ENCODE measurements at places on chromosomes 12 and 14.
A peak's percentile ranks its signal among the peaks of the same experiment; 100 is the strongest.

- DNase-seq = no peak
Measured at GRCh38 chr12:131570596-131570995, 140.3 kb upstream of the SFSWAP start.

- no peak for DNase-seq
Measured at GRCh38 chr14:67424539-67424938, 12.6 kb upstream of the PLEK2 start.

DNA sequence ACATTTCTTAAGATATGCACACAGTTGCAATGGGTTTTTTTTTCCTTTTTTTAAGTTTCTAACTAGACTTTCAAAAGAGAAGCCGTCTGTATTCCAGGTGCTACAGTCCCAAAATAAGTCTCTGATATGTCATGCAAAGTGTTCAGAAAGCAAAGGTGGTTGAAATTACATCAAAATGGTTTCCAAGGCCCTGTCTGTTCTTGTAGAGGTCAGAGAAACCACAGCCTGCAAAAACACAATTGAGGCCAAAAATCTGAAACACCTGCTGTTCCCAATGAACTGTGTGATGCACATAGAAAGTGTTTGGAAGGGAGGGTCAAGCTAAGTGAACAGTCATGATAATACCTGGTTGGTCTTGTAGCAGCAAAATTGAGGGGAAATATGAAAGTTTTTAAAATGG, 91.0 kb downstream of the VRK1 start:
- no peak for DNase-seq

DNA sequence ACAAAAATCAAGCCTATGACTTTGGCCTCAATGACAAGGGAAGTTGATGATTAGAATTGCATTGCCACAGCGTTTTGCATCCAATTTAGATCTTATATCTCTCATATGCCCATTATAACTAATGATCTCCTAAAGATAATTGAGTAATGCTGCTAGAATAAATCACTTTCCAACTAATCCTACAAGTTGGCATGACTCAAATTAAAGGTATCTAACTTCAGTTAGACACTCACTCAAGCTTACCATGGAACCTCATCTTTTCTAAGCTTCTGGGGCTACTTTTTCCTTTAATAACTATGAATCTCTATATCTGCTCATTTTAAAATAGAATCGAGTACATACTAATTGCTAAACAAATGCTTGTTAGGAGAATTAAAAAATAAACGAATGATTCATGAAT, 427.8 kb downstream of the BTG1 start:
- no peak for DNase-seq

DNA sequence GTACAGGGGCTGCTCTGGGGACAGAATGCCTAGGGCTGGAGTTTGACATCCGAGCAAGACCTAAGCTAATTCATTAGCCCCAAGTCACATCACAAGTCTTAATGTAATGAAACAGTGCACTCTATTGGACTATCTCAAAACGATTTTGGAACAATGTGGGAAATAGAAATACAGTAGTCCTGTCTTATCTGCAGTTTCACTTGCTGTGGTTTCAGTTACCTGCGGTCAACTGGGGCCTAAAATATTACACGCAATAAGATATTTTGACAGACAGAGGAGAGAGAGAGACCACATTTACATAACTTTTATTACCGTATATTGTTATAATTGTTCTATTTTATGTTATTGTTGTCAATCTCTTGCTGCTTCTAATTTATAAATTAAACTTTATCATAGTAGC, 21.1 kb downstream of the MOAP1 start:
- no peak for DNase-seq

GRCh38 chr12:53225635-53226424, 6.2 kb downstream of the RARG start:
- peak; percentile 60 for DNase-seq

- DNase-seq = no peak
Measured at GRCh38 chr12:14776236-14776961, 26.9 kb downstream of the WBP11 start.

- DNase-seq = no peak
Measured at GRCh38 chr12:56321027-56321426, 5.2 kb upstream of the CNPY2 start.

DNA sequence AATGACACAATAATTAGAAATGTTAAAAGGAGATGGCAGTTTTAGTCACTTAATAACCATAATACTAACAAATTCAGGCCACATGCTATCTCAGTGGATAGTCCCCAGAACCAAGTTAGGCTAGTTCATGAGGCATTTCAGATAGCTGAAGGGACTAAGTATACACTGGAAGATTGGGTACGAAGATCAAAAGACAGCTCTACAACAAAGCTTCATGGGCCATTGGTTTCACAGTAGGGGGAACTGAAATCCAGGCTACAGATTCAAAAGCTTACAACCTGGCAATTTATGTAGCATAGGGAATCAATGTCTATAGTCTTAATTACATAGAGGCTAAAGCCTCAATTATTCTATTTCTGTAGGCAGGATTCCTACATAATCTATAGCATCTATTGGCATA, 343.0 kb downstream of the RGS6 start:
- no peak for DNase-seq

DNA sequence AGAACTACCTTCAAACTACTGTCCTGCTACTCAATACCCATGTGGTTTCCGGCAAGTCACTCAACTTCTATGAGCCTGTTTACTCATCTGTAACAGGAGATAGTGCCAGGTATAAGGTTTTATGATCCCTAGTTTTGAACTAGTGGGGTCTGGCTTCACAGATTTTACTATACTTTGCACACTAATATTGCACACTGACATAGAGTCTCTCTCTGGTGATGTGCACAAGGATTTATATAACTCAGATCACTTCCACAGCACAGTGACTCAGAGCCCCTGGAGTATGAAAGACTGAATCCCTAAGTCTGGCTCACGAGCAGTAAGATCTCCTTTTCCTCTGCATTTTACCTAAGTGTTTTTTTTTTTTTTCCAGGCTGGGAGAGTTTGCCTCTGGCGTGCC, 69.7 kb upstream of the SLC38A2 start:
- no peak for DNase-seq

- DNase-seq = no peak
Measured at GRCh38 chr12:14613718-14614117, 46.0 kb upstream of the PLBD1 start.

GRCh38 chr12:106174876-106175275, 36.1 kb upstream of the NUAK1 start:
- DNase-seq = no peak

DNA sequence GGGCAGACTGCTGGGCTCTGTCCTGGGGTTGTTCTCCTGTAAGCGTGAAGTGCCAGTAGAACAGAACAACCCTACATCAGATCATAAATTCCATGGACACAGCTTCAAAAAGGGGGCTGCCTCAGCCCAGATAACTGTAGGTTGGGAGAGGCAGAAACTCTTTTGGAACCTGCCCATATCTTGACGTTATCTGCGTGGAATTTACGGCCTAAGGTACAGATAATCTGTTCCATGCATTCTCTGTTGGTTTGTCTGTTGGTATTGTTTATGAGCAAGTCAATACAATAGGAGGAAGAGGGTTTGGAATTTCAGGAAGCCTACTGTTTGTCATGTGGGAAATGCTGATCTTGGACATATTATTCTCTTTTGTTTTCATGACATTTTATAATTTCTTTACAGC, 36.7 kb downstream of the SLC25A47 start:
- DNase-seq = no peak

GRCh38 chr12:96334502-96334901, 65.7 kb downstream of the CDK17 start:
- DNase-seq = no peak

DNA sequence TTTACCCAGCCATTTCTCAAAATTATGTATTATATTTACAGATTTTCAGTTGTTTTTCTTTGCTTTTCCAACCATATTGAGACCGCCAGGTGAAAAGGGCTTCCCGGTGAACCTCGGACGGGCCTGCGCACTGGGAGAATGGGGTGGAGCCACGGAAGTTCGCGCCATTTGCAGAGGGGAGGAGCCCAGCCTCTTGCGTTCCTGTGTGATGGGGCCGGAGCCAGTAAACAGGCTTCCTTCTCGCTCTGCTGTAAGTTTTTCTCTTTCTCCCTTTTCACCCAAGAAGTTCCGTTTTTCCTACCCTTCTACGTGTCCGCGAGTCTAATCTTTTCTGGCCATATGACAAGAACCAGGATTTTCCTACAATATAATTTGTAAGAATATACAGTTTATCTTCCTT, 1108.8 kb upstream of the SEL1L start:
- DNase-seq = no peak

GRCh38 chr12:6146951-6147350, 22.5 kb upstream of the VWF start:
- no peak for DNase-seq

DNA sequence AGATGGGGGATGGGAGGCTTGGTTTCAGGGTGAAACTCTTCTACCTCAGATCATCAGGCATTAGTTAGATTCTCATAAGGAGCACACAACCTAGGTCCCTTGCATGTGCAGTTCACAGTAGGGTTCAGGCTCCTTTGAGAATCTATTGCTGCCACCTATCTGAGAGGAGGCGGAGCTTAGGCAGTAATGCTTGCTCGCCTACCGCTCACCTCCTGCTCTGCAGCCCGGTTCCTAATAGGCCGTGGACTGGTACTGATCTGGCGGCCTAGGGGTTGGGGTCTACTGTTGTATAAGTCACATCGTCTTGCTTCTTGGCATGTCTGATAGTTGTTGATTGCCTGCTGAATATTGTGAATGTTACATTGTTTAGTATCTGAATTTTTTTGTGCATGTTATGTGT, 12.2 kb downstream of the SCYL2 start:
- no peak for DNase-seq

- no peak for DNase-seq
Measured at GRCh38 chr14:102451064-102451352, 58.6 kb downstream of the ANKRD9 start.

GRCh38 chr12:109504068-109504467, 26.6 kb downstream of the UBE3B start:
- DNase-seq = no peak

GRCh38 chr12:77382096-77382742, 316.9 kb upstream of the E2F7 start:
- no peak for DNase-seq

- no peak for DNase-seq
Measured at GRCh38 chr12:114687802-114688201, 3.8 kb upstream of the TBX3 start.

DNA sequence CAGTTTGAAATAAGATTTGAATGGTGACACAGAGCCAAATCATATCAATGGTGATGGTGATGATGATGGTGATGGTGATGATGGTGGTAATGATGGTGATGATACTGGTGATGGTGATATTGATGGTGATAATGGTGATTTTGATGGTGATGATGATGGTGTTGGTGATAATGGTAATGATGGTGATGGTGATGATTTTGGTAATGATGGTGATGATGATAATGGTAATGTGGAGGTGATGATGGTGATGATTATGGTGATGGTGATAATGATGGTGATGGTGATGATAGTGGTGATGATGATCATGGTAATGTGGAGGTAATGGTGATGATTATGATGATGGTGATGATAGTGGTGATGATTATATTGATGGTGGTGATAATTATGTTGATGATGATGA, 311.9 kb upstream of the SFSWAP start:
- no peak for DNase-seq

GRCh38 chr14:30138567-30138966, 210.9 kb upstream of the PRKD1 start:
- no peak for DNase-seq

DNA sequence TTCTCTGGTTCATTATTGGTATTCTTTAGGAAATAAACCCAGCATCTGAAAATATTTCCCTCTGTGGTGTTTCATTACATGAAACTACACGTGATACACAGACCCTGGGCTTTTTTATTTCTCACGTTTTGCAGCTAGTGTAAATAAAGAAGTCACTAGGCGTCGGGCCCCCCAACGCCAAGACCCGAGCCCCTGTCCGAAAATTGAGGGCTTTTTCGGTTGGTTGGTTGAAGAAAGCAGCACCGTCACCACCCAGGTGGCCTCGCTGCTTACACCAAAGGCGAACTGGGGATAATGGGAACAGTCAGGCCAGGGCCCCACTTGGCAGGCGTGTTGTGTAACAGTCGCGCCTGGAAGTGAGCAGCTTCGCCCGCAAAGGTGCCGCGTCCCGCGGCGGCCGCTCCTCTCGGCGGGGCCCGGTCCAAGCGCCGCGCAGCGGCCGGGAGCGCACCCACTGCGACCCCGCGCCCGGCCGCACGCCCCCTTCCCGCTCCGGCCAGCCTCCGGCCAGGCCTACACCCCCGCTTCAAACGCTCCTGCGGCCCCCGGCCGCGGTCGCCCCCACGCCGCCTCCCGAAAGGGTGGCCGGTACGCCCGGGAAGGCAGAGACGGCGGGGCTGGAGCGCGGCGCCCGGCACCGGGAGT, 1.2 kb downstream of the DUSP16 start:
- DNase-seq = peak; percentile 77

- no peak for DNase-seq
Measured at GRCh38 chr14:55645845-55646832, 66.1 kb downstream of the KTN1 start.

- peak; percentile 89 for DNase-seq
Measured at GRCh38 chr12:67268335-67268895, 743 bp upstream of the CAND1 start.

GRCh38 chr12:29711381-29711780, 72.4 kb downstream of the TMTC1 start:
- DNase-seq = no peak

DNA sequence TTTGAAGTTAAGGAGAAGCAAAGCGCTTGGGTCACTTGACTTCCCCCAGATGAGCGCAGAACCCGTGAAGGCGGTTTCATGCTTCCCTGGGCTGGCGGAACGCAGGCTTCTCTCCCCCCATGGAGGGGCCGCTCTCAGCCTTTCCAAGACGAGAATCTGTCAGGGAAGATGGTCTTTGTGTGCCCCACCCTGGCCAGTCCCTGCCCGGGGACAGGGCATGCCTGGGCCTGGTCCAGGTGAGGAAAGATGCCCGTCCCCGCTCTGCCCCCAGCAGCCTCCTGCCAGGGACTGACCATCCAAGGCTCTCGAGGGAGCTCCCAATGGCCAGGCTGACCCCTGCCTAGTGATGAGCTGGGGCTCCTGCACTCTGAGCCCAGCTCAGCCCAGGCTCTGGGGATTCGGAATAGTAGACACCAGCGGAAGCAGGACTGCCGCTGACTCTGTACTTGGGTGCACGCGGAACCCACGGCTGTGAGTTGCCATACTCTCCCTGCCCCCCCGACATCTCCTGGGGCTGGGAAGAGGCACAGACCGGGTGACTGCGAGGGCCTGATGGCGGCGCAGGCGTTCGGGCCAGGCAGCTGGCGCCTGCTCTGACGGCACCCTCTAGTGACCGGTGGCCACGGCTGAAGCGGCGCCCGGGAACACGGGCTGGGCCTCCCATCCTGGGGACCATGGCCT, 142.2 kb upstream of the FKBP4 start:
- no peak for DNase-seq

All from right forelimb (tissue), 1 donor.